ENCODE measurements at places on chromosomes 4 and X.

DNA sequence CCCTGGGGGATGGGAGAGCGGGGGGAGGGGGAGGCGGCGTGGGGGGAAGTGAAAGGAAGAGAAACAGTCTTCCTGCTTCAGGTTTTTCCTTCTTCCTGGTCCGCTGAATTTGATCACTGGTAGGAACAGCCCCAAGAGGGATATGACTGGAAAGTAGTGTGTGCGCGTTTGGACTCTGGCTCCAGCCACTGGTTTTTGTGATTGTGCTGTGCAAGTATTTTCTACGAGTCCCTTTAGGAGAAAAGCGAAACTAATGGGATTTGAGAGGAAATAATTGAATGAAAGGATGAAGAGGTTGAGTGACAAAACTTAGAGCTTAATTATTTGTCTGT, 836 bp downstream of the PRRG1 start:
- DNase-seq: no peak

GRCh38 chr4:76811604-76812412, 86.1 kb downstream of the SOWAHB start:
- DNase-seq: peak; percentile 2

DNA sequence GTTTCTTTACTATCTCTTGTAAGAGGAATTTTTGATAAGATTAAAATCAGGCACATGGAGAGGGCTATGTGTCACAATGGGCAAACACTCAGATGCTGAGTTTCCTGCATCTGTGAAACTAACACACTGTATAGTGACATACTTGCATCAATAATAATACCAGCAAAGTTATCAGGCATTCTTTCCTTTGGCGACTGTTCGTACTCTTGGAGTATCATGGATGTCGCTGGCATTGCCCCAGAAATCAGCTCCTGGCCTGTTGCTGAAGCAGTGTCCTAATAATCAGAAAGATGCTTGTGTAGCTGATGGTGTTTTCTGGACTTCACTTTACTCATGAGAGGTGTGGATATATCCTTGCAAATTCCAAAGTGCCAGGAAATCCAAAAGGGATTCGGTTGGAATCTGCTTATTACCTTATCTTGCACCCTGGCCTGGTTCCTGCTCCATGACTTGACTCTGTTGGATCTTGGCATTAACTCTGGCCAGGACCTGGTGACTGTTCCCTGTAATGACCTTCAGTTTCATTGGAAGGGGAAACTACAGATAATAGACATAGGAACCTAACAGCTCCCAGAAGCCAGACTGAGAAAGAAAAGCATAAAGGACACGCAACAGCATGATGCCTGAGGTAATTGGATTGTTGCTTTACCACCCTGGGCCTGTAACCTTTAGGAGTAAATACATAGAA, 762.5 kb upstream of the GRIA3 start:
- DNase-seq: no peak

GRCh38 chr4:12445711-12446235, 1017.1 kb upstream of the HS3ST1 start:
- no peak for DNase-seq

GRCh38 chr4:78940752-78941151, 1.5 kb upstream of the PAQR3 start:
- DNase-seq: no peak

DNA sequence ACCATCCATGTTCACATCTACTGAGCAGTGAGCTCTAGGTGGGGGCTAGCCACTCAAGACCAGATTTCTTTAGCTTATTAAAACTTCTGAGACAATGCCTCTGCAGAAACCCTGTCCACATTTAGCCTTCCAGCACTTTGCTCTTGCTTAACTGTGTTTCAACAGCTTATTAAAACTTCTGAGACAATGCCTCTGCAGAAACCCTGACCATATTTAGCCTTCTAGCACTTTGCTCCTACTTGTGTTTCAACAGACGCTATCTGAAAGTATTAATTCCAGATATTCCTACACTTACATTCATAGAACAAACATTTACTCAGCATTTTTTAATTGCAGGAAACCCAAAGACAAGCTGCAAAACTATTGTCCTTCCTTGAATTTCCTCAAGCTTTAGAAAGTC, 91.9 kb downstream of the SEL1L3 start:
- peak; percentile 33 for DNase-seq

DNA sequence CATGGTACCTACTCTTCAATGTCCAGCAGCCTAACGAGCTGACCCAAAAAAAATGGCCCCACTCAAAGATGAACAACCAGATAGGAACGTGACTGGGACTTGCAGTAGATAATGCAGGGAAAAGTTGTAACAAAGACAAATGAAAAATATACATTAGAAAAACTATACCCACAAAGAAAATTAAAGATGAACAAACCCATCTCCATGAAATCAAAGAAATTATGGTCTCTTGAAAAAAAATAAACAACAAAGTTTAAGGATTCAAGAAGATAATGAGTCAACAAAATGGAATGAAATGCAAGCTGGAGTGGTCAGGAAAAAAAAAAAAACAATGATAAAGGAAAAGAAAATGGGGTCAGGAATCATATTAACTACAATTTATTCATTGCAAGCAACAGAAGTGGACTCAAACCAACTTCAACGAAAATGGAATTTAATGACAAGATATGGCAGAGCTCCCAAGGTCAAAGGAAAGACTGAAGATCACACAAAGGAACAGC, 309.8 kb upstream of the GALNT7 start:
- no peak for DNase-seq

- DNase-seq: no peak
Measured at GRCh38 chrX:143633461-143634308, 2.2 kb downstream of the SLITRK4 start.

- DNase-seq: no peak
Measured at GRCh38 chr4:183321516-183321915, 710 bp downstream of the CLDN24 start.

DNA sequence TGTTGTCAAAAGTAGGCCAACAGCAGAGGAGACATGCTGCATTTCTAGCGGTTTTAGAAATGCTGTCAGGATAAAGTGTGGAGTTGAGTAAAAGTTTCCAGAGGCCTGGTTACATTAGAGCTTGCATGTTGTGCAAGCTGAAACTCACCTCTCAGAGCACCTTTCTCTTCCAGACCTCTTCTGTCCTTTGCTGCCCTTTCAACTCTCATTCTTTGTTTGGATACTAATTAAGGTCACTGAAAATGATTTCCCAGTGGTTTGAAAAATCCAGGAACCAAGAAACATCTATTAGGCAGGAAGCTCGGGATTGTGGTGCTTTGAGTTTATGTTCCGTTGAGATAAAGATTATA, 426.6 kb downstream of the MAPK10 start:
- DNase-seq: no peak

DNA sequence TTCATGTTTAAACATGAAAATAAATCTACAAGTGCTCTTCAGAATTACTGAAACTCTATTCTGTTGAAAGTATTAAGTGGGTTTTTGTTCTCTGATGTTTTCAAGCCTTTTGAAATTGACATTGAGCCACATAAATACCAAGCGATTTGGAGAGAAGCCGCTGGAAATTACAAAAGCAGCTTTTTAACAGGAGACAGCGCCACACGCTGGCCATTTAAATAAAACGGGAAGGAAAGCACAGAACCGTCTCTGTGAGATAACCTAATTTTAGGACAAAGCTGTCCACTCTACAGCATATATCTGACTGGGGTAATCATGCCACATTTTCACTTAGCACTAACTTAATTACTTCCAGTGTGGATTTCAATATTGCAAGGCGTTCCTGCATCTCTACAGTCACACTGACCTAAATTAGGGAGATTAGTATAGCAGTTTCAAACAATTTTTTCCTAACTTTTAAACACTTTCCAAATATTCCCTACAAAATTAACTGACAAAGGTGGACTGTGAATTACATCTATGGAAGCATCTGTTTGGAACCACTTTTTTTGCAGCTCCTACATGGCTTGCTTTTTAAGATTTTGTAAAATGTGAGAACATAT, 6.8 kb upstream of the ANOS1 start:
- no peak for DNase-seq

GRCh38 chr4:165060938-165061337, 7.3 kb downstream of the TRIM75 start:
- DNase-seq: no peak

DNA sequence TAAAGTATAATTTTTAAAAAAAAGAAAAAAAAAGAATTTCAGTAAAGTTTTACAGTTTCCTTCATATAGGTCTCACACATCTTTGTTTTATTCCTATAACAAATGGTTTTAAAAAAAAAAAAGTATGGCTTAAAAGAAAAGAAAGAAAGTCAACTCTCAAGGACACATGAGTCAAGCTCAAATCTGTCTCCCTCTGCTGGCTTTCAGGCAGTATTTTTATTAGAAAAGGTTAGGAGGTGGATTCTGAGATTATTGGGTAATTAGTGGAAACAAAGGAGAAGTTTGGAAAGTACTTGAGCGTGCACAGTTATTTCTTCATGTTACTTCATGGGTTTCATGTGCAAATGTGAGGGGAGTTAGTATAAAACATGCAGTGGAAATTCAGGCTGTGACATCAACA, 36.6 kb upstream of the BTC start:
- DNase-seq: no peak

GRCh38 chrX:118152721-118153120, 36.1 kb upstream of the KLHL13 start:
- DNase-seq: no peak

DNA sequence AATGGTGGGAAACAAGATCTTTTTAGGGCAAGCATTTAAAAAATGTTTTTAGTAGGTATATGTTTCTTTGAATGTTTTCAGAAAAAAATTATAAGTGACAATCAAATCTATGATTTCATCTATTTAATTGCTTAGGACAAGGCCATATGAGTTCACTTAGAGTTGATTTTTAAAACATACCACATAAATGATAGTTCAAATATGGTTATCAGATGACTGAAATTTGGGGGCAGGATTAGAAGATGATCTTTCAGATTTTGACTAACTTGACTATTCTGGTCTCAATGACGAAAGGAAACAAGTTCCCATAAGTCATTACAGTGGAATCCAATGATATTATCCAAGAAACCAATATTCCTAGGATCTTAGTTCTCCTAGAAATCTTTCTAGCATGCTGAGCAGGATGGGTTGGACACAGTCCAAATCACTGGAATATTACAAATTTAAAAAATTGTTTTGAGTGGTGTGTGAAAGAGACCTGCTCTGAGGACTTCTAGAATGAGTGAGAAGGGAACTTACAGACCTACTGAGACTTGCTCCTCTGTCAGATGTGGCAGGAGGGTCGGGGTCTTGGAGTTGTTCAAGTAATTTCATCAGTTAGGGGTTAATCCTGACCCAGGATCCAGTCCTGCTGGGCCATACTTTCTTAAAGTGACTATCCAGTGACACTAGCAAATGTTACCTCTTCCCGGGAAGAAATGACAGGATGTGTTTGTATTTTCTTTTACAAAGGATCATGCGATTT, 20.0 kb downstream of the RHOH start:
- DNase-seq: no peak

GRCh38 chr4:36288731-36289426, 7.5 kb downstream of the DTHD1 start:
- no peak for DNase-seq

GRCh38 chrX:97860226-97860625, 976.5 kb downstream of the RPA4 start:
- DNase-seq: peak; percentile 1

- DNase-seq: no peak
Measured at GRCh38 chr4:963276-964225, 9.8 kb downstream of the DGKQ start.

DNA sequence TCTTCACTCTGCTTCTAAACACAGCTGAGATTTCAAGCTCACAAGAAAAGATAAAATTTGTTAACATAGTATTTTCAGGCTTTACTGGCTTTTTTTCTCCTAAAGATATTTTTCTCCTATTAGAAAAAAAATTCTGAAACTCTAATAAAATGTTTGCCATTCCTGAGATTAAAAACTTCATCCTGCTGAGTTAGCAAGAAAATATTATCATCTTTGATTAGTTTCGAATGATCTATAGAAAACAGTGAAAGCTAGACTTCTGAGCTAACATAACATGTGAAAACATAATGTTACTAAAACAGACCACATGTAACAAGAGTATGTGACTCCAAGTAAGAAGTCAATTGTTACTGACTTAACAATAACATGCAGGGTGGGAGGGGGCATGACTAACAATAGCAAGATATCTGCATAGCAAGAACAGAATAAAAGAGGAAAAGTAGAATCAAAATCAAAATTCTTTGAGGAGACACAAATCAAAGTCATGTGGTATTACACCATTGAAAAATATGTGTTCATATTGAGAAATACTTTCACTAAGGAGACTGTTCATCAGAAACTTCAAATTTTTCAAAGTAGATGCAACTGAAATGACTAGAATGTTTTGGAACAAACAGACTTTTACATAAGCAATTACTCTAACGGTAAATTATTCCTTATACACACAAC, 14.5 kb downstream of the TBCK start:
- DNase-seq: peak; percentile 5

- DNase-seq: no peak
Measured at GRCh38 chr4:105306820-105307219, 160.1 kb downstream of the TET2 start.

DNA sequence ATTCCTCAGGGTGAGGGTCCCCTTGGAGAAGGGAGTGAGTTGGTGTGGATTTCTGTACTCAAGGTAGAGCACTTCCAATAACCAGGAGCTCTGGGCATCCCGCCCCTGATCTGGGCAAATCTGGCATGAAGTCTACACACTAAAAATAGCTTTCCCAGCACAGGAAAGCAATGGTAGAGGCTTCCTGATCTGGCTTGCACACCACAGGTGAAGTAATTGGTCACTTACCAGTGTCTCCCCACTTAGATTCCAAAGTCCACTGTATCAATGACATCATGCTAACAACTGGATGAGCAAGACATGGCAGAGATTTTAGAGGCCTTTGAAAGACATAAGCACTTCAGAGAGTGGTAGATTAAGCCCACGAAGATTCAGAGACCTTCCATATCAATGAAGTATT, 17.8 kb upstream of the IDS start:
- DNase-seq: no peak

DNA sequence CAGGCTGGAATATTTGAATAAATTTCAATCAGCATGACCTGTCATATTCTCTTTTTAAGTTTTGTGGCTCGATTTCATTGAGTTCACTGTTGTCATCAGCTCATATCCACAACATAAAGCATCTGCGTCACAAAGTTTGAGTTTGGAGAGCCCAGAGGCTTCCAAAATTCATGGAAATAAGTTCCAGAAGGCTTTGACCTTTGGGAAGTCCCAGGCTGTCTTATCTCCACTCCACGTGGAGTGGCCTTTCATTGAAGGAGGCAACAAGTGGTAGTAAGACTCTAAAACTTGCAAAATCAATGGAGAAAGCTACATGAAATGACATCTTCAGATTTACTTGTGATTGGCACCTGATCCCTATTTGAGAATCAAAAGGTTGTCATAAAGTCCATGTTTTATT, 54.1 kb upstream of the UNC5C start:
- DNase-seq: no peak

GRCh38 chrX:119755981-119756533, 2.3 kb upstream of the SOWAHD start:
- no peak for DNase-seq

- no peak for DNase-seq
Measured at GRCh38 chr4:80156410-80156809, 40.9 kb upstream of the PRDM8 start.

- DNase-seq: no peak
Measured at GRCh38 chrX:11214346-11215190, 78.6 kb upstream of the AMELX start.
